ENCODE measurements at places on chromosomes 3 and 15.

DNA sequence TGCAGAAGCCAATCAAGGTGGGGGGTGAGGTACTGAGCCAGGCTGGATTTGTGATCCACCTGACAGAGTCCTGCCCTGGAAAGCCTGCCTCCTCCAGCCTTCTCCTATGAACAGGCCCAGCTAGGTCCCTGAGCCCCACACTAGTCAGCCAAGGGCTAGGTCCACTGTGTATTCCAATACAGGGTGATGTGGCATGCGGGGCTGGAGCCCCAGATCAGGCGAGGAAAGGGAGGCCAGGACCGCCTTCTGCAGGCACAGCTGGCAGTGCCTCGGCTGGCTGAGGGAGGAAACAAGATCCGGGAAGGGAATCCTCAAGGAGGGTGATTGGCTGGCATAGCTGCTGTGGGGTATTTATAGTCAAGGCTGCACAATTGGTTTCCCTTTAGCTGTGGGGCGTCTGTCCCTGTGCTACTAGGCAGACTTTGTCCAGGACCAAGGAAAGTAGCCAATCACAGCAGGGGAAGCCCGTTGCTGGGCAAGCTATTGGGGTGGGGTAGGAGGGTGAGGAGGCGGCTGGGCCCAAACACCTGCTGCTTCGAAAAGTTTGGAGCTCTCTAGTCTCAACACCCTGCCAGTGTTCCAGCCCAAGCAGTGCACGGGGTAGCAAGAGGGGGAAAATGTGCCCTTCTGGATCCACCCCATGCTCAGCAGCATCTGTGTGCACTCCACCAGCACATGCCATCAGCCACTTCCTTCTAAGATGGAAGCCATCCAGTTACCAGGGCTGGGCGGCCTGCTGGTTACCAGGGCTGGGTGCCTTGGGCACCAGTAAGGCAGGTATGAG, 5.9 kb downstream of the KY start:
- DNase-seq, result no peak

DNA sequence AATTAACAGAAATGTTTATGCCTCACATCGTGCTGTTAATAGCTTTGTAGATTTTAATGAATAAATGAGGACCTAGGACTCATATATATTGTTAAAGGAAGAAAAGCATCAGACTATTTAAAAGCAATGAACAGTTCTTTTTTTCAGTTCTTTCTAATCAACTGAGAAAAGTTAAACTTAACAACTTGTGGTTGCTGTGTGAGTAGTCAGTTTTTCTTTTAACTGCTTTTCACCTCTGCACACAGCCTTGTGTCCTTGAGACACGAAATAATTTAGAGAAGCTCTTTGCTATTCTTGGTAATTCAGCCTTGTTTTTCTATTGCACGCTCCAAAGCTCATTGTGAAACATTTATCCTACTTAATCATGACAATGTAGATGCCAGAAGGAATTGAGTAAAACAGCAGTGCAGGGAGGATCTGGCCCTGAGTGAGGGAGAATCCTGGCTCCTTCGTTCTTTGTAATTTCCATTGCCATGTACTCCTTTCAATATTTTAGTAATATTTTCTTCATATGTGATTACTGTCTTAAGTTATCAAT, 499.0 kb downstream of the PYDC2 start:
- DNase-seq, result no peak

GRCh38 chr3:18891641-18892040, 256.7 kb upstream of the KCNH8 start:
- no peak for DNase-seq

DNA sequence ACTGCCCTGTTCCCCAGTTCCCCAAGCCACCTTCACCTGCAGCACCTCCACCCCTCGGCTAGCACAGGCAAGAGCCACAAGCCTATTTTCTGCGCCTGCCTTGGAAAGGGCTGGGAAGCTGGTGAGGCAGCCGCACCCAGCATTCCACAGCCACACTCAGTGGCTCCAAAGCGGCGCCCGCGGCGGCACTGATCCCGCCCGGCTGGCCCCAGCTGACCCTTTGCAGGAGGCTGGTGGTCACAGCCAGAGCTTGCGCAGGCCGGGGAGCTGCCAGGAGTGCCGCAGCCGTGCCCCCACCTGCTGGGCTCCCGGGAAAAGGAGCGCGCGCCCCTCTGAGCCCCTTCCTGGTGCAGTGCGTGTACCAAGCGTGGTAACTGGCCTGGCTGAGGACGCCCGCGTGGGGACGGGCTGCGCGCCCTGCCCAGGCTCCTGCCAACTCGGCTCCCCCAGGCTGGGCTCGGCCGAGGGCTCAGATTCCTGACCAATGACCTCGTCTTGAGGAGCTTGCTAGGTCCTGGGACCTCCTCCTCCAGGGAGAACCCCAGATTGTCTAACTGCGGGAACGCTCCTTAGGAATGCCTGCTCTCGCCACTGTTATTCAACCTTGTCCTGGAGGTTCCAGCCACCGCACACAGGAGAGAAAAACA, 13.3 kb downstream of the GRAMD2A start:
- no peak for DNase-seq

GRCh38 chr3:189727898-189728297, 96.7 kb downstream of the TP63 start:
- no peak for DNase-seq

DNA sequence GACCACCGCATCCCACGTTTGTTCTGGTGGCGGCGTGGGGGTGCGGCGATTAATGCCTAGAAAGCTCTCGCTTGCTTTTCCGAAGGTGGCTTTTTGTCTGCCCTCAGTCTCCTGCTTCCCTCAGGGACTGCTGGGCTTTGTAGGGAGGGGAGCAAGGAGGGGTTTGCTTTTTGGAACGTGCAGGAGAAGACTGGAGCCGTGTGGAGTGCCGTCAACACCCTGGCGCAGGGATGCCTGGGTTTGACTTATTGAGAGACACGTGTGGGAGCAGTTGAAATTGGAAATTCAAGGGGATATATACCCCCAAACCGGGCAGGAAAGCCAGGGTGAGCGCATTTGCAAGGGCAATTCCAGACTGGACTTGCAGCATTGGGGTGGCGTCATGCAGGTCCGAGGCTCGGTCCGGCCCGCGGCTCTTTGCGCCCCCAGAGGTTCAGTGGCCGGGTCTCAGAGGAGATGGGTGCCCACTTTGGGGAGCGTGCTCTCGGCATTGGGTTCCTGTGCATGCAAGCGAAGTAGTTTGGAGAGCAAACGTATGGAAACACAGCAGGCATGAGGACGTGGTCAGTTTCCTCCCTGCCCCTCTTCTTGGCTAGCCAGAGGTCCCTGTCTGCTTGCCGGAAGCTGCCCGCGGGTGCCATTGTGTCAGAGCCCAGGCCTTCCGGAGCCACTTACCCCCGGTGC, 2.1 kb downstream of the EPHB1 start:
- no peak for DNase-seq

DNA sequence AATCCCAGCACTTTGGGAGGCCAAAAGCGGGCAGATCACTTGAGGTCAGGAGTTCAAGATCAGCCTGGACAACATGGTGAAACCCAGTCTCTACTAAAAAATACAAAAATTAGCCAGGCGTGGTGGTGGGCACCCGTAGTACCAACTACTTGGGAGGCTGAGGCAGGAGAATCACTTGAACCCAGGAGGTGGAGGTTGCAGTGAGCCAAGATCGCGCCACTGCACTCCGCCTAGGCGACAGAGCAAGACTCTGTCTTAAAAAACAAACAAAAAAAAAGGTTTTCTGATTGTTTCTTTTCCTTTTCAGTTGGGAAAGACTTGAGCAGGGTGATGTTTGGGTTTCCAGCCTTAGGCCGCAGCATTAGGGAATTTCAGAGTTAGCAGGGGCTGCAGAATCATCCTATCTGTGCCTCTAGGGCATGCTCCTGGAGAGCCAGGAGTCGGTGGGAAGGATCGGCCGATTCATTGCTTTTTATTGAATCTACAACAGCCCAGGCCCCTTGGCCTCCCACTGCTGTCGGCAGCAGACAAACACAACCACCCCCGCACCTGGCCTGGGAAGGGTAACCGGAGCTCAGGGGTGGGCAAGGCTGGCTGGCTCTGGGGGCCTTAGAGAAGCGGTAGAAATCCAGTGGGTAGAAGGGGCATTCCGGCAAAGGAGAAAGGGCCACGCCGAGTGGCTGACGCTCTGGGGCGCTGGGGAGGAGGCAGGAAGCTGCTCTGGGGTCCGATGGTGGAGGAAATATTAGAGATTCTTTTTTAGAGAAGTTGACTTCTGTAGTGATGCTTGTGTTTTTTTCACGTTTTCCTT, 6.3 kb downstream of the CHAC1 start:
- DNase-seq, result no peak

DNA sequence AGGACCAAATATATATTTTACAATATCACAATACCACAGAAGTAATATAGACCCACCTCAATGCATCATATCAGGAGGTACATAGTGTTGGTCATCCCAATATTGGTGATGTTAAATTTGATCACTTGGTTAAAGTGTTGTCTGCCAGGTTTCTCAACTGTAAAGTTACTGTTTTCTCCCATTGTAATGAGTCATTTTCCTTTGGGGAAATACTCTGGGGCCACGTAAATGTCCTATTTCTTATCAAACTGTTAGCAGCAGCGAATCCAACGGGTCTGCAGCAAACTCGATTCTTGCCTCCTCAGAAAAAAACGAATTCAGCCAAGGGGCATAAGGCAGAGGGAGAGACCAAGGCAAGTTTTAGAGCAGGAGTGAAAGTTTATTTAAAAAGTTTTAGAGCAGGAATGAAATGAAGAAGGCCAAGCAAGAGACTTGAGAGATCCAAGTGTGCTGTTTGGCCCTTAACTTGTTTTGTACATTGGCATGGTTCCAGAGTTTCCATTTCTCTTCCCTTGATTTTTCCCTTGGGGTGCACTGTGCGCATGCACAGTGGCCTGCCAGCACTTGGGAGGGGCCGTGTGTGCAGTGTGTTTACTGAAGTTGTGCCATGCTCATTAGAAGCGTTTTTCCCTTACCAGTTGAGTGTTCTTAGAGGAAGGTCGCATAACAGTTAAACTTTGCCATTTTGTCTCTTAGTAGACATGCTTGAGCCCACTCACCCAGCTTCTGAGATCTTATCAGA, 512.5 kb downstream of the AGBL1 start:
- DNase-seq, result no peak

GRCh38 chr3:73866846-73867245, 242.1 kb upstream of the PDZRN3 start:
- DNase-seq, result no peak

GRCh38 chr3:64352639-64352992, 127.3 kb upstream of the PRICKLE2 start:
- no peak for DNase-seq

DNA sequence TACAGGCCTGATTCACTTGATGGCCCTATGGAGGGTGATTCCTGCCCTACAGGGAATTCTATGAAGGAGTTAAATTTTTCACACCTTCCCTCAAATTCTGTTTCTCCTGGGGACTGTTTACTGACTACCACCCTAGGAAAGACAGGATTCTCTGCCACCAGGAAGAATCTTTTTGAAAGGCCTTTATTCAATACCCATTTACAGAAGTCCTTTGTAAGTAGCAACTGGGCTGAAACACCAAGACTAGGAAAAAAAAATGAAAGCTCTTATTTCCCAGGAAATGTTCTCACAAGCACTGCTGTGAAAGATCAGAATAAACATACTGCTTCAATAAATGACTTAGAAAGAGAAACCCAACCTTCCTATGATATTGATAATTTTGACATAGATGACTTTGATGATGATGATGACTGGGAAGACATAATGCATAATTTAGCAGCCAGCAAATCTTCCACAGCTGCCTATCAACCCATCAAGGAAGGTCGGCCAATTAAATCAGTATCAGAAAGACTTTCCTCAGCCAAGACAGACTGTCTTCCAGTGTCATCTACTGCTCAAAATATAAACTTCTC, 43.6 kb downstream of the BLM start:
- no peak for DNase-seq

DNA sequence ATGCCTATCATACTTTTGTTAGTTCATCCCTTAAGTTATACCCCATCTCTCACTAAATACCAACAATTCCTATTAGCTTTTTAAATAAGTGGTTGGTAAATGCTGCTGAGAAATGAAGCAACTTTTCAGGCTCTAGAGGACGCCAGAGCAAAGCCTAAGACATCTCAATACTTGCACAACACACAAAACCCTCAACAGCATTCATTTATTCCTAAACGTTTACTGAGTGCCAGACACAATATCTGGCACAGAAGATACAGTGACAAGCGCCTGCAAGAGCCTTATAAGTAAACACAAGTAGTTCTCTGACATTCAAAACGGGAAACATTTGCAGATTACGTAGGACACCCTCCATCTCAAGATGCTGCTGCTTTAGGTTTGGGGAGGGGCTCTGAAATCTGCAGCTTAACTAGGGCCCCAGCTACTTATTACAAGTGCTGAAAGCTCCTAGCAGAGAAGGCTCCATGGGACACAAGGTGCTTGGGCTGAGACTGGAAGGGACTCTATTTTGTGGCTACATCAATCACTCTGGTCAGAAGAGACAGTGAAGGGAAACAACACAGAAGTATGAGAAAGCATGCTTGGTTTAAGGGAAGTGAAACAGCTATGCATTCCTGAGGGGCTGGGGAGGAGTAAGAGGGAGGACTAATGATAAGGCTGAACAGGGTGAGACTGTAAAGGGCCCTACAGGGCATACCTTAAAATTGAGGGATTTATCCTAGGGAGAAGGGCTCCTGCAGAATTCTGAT, 311.3 kb downstream of the PLCL2 start:
- no peak for DNase-seq

DNA sequence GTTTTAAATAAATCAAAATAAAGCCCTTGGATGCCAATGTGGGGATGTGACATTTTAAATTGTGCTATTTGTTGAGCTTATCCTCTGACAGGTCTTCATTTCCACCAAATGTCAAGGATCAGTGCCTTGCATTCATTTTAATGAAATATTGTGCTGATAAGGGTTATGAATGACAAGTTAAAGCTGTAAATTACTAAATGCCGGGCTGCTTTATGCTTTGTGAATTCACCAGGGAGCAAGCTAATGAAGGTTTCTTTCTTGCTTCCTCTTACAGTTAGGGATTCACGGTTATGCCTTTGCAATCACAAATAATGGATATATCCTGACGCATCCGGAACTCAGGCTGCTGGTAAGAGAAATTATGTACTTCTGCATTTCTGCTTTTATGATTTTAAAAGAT, 81.7 kb downstream of the LRTM1 start:
- DNase-seq, result no peak

- DNase-seq, result no peak
Measured at GRCh38 chr3:153029350-153029749, 132.7 kb upstream of the RAP2B start.

DNA sequence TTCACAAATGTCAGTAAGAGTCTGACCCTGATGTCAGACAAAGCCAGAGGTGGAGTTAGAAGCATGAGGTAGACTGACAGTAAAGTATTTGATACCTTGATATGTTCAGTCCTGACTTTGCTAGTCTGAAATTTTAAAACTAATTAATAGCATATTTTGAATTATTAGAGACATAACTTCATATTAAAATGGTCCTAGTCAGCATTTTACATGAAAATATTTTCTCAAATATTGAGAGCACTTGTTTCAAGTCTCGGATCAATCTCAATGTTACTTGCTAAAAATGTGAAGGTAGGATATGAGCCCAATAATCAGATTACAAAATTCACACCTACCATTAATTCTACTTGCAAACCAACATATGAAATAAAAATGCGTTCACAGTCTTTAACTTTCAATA, 58.1 kb upstream of the TTC14 start:
- no peak for DNase-seq

Measured in activated gamma-delta T cell treated with anti-CD3 and anti-CD28 coated beads, Interleukin-2, amount 50 U/mL, for 16 hours (primary cell).